ENCODE measurements at places on chromosomes 16 and 17.

GRCh38 chr17:59257101-59257500 is 36.8 kb downstream of the GDPD1 start:
- no peak for DNase-seq

DNA sequence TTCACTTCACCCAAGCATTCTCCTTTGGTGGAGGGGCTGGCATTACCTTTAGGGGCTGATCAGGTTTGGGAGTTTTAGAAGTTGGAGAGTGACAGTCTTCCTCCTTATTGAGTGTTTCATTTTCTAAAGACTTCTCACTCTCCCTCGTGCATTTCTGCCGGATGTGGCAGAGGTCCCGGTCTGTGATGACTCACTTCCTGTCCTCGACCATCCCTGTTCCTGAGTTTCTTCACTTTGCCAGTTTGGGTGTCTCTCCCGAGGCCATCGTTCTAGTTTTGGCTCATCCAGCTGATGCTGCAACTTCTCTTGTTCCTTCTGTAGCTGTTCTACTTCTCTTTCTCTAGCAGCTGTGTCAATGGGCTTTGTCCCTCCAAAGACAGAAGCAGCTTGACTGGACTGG is 104.3 kb downstream of the PHKB start:
- no peak for DNase-seq

DNA sequence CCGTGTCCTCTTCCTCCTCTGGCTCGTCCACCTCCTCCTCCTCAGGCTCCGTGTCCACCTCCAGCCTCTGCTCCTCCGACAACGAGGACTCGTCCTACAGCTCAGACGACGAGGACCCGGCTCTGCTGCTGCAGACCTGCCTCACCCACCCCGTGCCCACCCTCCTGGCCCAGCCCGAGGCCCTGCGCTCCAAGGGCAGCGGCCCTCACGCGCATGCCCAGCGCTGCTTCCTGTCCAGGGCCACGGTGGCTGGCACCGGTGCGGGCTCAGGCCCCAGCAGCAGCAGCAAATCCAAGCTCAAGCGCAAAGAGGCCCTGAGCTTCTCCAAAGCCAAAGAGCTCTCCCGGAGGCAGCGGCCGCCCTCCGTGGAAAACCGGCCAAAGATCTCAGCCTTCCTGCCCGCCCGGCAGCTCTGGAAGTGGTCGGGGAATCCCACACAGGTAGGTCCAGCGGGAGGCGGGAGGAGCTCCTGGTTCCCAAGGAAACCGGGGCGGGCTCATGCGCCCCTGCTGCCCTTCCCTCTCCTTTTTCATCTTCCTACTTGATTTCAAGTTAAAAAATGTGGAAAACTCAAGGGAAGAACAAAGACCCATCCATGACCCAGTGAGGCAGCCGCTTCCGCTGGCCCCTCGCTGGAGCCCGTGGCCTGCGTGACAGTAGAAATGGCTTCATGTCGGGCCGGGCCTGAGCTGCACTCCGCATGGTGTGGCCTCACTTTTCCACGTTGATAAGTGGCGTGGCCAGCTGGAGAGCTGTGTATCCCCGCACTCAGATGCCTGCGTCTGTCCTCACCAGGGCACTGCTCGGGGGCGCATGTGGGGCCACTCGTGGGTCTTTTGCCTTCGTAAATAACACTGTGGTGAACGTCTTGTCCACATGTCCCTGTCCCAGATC is 50.7 kb downstream of the ACTG1 start:
- DNase-seq, result no peak

GRCh38 chr17:73822371-73822770 is 178.1 kb upstream of the SDK2 start:
- no peak for DNase-seq

- DNase-seq, result peak; percentile 97
These were observed 214.1 kb downstream of the SEC14L1 start for GRCh38 chr17:77354670-77355455.

DNA sequence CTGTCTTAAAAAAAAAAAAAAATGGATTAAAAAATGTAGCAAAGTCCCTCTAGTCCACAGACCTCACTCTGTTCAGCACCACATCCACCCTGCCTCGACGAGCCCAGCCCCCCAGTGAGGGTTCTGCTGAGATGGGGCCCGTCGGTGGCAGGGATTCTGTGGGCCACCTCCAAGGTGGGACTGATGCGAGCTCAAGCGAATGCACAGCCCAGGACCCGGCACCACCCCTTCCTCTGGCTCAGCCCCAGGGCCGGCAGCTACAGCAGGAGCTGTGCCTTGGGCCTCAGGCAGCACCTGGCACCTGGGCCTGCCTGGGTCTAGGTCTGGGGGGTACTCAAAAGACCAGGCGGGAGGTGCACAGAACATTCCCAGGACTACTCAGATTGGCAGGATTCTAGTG is 59.5 kb downstream of the ZNF778 start:
- no peak for DNase-seq

GRCh38 chr16:4904108-4904941 is 32.6 kb downstream of the PPL start:
- DNase-seq, result no peak

All from ovary (tissue), 10 donors.